HCEC 1CT (cell line): ENCODE measurements at places on chromosomes 5 and 9.

DNA sequence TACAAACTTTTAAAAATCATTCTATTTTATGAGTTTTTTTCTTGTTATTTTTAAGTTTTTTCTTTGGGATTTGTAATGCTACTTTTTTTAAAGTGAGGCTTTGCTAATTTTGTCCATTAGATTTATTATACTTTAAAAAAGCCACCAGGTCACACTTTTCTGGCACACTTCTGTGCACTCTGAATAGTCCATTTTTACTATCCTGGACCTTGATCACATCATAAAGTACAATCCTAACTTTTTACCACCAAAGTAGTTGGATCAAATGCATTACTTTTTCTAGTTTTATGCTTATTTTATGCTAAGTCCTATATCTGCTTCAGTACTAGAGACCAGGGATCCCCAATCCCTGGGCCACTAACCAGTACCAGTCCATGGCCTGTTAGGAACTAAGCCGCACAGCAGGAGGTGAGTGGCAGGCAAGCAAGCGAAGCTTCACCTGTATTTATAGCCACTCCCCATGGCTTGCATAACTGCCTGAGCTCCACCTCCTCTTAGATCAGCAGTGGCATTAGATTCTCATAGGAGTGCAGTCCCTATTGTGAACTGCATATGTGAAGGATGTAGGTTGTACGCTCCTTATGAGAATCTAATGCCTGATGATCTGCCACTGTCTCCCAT is 16.0 kb downstream of the FRRS1L start:
- no peak for DNase-seq

DNA sequence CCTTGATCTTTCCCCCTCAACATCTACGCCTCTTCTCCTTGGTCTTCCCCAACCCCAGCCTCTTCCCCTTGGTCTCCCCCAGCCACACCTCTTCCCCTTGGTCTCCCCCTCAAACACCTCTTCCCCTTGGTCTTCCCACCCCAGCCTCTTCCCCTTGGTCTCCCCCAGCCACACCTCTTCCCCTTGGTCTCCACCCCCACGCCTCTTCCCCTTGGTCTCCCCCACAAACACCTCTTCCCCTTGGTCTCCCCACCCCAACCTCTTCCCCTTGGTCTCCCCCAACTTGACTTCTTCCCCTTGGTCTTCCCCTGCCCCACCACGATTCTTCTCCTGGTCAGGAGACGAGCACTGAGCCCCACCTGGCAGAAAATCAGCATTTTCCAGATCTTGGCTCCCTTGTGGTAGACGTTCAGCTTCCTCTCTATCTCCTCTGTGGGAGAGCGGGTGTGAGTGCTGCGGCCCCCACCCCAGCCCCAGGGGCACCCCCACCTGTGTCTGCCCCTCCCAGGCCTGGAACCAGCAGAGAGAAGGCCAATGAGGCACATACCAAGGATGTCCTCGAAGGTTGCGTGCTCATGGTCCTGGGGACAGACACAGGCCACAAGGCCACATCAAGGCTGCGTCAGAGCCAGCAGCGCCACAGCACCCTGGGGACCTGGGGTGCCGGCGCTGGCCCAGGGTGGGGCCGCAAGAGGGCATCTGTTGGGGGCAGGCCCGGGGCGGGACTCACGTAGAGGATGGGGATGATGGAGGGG is 7.0 kb downstream of the NSMF start:
- no peak for DNase-seq

DNA sequence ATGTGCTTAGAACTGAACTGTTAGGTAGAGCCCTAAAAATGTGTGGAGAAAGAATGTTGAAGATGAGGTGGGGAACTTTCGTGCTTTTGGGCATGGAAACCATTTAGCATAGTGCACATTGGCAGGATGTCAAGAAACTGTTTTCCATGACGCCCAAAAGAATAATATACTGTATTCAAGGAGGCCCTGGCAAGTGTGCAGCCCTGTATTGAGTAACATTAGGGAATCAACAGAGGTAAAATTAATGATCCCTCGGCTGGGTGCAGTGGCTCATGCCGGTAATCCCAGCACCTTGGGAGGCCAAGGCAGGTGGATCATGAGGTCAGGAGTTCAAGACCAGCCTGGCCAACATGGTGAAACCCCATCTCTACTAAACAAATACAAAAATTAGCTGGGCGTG is 20.9 kb upstream of the PLIN2 start:
- no peak for DNase-seq

- DNase-seq: peak; percentile 20
Measured at GRCh38 chr9:14313378-14313940, 482 bp downstream of the NFIB start.

DNA sequence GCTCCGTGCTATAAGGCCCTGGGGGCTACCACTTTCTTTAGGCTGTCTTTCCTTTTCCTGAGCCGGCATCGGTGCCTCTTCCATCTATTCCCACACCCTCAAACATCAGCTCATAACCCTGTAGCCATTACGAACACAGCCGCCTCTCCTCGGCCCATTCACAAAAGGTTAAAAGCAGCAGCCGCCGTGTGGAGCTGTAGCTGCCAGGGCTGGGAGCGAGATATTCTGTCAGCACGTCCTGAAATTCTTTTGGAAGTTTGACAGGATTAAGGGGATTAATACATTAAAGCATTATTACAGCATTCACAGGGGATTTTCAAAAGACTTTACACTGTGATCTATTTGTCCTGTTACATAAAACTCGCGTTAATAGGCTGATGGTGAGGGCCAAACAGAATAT is 428.2 kb downstream of the CDK5RAP2 start:
- DNase-seq: no peak

DNA sequence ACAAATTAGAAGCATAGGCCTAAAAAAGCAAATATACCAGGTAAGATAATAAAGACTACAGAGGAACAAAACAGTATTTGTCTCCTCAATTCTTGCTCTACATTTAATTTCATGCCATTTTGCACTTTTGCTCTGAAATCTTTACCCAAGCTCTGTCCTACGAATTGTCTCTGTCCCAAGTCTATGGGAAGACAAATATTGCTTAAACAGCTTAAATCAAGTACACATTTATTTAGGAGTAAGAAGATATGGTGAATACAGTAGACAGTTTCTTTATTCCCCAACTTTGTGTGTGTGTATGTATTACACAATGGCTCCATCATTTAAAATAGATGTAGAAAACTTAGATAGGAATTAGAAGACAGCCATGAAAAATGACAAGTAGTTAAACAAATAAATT is 163.5 kb upstream of the POU5F2 start:
- DNase-seq: no peak

DNA sequence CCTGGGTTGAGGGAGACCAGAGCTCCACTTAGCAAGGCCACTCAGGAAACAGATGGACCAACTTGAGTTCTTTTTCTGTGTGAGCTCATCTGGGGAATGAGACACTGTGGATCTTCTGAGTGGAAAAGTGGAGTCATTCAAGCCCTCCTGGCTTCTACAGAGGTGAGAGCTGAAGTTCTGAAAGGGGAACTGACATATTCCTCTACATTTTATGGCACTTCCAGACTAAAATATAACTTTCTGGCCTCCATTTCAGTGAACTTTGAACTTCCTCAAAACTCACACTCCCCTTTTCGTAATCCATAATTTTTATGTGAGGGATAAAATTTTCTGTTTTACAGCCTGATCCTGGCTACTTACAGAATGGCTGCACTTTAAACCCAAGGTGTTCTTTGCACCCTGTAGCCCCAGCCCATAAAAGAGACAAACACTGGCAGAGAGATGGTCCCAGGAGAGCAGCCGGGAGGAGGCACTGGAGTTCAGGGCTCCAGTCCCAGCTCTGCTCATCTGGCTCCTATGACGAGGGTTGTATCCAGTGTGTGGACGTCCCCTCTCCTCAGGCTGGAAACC is 10.8 kb downstream of the SPAAR start:
- DNase-seq: no peak

- DNase-seq: no peak
Measured at GRCh38 chr9:137376386-137376785, 46.6 kb downstream of the EXD3 start.

GRCh38 chr9:126235336-126236243 is 91.0 kb upstream of the MVB12B start:
- no peak for DNase-seq

GRCh38 chr9:18756712-18757125 is 276.3 kb downstream of the SAXO1 start:
- DNase-seq: no peak

- no peak for DNase-seq
Measured at GRCh38 chr9:123865226-123866000, 64.5 kb downstream of the DENND1A start.
